ENCODE measurements at places on chromosomes 3 and 15. TPM values are rescaled to one million over a fixed set of nuclear protein-coding genes. Genes with fewer than 3 reads are reported as not detected.

The AADACL2 gene
- not detected for total RNA-seq

The FGD5 gene
- total RNA-seq, result not detected

The KCNMB3 gene
- total RNA-seq, result 0.71 TPM

The ADCY5 gene
- not detected for total RNA-seq

The MYRIP gene
- total RNA-seq, result not detected

The SPTBN5 gene
- total RNA-seq, result 0.31 TPM

The AGBL1 gene
- not detected for total RNA-seq

The ESYT3 gene
- total RNA-seq, result 0.07 TPM

The PLSCR5 gene
- total RNA-seq, result not detected

The MAGI1 gene
- 0.15 TPM for total RNA-seq

The GOLGA6L4 gene
- 0.62 TPM for total RNA-seq

The FRMD5 gene
- 0.44 TPM for total RNA-seq

The PATL2 gene
- total RNA-seq, result 7.7 TPM

The IL20RB gene
- 0.71 TPM for total RNA-seq

The CCDC54 gene
- not detected for total RNA-seq

The ZIC1 gene
- not detected for total RNA-seq
